Esophagus squamous epithelium (tissue), 5 donors: ENCODE measurements at places on chromosomes 7 and 10. TPM values are rescaled to one million over a fixed set of nuclear protein-coding genes. Genes with fewer than 3 reads are reported as not detected.

- H3K4me1 ChIP-seq = no peaks in the 10 kb centered on the region
- H3K27ac ChIP-seq = no peak overlapping the region
- no peak overlapping the region for H3K4me3 ChIP-seq
- H3K36me3 ChIP-seq = no peaks in the 10 kb centered on the region
- no peaks in the 10 kb centered on the region for H3K27me3 ChIP-seq
- DNase-seq = no peak
These were observed 108.1 kb downstream of the GPR26 start for GRCh38 chr10:123774132-123774742.

DNA sequence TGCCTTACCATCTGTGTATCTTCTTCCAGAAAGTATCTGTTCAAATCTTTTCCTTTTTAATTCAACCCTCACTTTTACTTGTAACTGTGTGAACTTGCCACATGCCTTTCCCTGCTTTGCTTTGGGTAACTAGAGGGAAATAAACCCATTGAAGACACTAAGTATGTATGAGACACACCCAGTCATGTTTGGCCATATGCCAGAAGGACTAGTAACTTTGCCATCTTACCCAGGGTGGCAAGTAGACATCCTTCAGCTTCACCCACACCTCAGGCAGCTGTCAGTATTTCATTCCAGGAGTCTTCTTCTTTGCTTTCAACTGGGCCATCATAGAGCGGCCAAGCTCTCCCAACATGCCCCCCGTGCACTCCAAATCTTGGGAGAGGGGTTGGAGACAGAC lies 323.1 kb downstream of the TNS3 start:
- H3K27ac ChIP-seq = peak overlapping the region; percentile 10
- peaks cover 8% of the 10 kb centered on the region for H3K4me1 ChIP-seq
- no peaks in the 10 kb centered on the region for H3K36me3 ChIP-seq
- no peak for DNase-seq

DNA sequence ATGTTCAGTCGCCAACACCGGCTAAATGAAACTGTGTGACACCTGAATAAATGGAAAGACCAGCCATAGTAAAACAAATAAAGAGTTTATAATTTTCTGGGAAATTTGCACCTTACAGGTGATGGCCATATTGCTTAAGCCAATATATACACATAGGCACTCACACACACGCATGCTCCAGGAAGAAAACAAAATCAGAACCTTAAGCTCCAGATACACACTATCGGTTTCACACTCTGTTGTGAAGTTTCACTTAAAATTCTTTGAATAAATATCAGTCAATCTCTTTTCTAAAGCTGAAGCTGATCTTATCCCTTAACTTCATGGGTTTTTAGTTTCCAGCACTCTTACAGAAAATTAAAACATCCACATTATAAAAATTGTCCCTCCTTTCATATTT lies 226.7 kb upstream of the MDFIC start:
- H3K36me3 ChIP-seq = peaks cover 14% of the 10 kb centered on the region
- DNase-seq = no peak
- H3K27ac ChIP-seq = no peak overlapping the region

DNA sequence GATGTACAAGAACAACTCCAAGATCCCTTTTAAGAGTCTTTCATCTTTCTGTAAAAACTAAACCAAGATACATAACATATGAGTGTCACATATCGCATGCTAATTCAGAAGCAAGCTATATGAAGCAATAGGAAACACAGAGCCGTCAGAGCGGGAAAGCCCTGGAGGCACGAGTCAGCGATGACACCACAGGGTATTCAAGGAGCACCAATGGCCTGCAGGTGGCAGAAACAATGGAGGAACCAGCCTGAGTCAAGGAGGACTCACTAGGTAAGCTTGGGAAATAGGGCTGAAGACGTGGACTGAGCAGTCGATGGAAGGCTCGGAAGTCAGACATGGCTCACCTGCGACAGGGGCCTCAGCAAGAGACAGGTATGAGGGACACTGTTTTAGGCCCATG lies 214.4 kb downstream of the FAM107B start:
- no peak overlapping the region for H3K27ac ChIP-seq
- no peaks in the 10 kb centered on the region for H3K27me3 ChIP-seq
- peaks cover 4% of the 10 kb centered on the region for H3K4me1 ChIP-seq
- H3K36me3 ChIP-seq = no peaks in the 10 kb centered on the region
- no peak overlapping the region for H3K4me3 ChIP-seq

DNA sequence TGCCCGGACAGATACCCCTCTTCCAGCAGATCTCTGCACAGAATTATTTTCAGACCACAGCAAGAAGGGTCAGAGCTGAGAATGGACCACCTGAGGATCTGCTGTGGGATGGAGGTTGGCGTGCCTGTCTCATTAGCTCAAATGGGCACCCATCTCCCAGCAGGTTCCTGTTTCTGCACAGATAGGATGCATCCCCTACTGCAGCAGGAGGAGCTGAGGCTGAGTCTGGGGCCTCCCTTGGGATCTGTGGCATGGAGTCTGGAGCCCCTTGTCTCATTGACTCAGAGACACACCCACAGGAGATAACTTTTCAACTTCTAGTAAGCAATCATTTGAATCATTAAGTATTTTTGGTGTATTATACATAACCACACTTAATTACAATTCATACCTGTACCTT lies 212.7 kb downstream of the ADK start:
- H3K27ac ChIP-seq = no peak overlapping the region
- H3K4me1 ChIP-seq = no peaks in the 10 kb centered on the region
- no peak for DNase-seq

The TMEM229A gene
- not detected for total RNA-seq

GRCh38 chr7:1020849-1021251 lies 23.5 kb upstream of the GPR146 start:
- H3K36me3 ChIP-seq = no peaks in the 10 kb centered on the region
- H3K27ac ChIP-seq = no peak overlapping the region
